Endothelial cell (in vitro differentiated cells): ENCODE measurements at places on chromosomes 2 and 18.

DNA sequence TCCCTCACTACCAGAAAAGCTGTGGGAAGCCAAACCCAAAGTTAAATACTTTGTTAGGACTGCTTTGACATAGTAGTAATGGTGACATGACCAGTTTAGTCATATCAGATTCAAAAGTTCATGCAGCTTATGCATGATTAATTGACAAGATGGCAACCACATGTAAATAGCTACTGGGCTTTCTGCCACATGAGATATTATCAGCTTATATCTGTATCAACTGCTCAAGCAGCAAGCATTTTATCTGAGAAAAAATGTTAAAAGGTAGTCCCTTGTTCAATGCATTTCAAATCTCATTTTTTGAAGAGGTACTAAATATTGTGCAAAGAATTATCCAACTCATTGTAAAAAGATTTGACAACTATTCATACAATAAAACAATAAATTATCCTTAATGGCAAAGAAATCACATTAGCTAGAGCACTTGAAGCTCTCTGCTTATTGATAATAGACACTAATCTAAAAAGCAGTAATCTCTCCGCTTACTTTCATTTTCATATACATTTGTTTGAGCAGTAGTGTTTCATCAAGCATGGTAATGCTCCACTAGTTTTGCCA is 993.6 kb upstream of the NXPH2 start:
- no peak for DNase-seq

GRCh38 chr18:45833846-45834245 is 8.4 kb downstream of the SIGLEC15 start:
- DNase-seq = no peak

DNA sequence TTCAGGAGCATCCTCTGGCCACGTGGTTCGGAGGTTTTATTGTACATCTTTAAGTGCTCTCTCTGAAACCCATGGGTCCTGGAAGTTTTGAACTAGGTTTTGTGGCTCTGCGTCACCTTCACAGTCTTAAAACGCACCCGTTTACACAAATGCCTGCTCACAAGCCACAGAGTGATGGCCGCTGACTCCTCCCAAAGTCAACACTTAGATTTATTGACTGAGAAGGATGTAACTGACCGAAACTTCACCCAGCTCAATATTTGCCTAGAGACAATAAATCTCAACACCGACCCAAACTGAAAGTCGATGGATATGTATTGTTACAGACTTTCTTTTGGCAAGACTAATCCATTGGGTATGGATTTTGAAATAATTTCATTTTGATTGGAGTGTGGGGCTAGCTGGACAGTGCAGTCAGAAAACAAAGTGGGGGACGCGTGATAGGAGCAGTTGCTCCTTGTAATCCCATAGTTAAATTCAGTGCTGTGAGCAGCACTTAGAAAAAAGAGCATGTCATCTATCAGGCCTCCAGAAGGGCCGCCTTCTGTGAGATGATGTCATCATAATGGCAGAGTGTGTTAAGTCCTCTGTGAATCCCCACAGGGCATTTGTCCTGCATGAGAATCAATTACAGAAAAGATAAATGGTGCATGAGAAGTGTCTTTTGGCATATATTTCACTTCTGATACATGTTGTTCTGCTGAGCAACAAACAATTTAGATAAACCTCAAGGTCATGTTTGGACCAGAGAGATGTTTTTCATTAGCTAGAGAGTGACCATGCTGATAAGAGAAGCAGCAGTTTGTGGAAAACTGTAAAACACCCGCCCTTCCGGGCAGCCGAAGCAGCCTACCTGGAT is 183.7 kb downstream of the INO80D start:
- no peak for DNase-seq

DNA sequence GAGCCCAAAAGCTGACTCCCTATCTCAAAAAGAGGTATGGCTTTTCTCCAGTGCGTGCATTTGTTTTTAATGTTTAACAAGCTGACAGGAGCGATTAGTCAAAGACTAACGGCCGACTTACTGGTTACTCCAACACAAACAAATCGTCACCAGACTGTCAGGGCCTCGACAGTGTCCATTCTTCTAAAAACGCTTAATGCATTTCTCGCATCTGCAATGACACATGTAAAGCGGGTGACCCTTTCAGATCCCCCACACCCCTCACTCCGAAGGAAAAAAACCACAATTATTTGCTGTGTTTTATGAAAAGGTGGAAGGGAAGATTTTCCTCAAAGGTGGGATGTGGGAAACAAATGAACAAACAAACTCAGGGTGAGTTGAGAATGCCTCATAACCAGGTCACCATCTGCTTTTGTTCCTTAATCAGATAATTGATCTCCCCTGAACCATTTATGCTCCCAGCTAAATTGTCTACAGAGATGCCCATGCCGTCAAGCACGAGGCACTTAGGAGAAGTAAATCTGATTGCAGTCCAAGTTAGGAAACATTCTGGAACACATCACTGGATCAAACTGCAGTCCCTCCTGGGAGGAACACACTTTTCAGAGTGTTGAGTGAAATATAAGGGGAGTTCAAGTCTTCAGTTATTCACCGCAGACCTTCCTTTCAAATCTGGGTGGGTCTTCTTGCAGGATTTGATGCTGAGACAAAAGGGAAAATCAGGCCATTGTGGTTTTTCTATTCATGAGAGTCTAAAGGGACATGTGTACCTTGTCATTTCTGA is 340.8 kb downstream of the CMPK2 start:
- no peak for DNase-seq

GRCh38 chr2:1798115-1798784 is 53.9 kb upstream of the PXDN start:
- DNase-seq = no peak

DNA sequence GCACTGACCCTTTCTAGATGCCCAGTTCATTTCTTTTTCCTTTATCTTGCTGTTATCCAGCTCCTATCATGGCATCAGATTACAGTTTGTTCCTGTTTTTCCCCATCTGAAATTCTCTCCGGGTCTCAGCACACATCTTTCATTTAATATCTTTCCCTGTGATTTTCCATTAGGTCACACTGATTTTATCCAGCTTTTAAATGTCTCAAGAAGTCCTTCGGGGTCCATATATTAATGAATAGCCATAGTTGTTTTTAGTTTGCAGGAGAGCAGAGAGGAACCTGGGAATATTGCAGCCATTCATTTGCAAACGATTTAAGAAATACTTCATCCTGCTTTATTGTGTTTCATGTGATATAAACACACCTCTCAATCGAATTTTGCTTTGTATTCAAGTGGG is 374.2 kb downstream of the TDRD15 start:
- no peak for DNase-seq

DNA sequence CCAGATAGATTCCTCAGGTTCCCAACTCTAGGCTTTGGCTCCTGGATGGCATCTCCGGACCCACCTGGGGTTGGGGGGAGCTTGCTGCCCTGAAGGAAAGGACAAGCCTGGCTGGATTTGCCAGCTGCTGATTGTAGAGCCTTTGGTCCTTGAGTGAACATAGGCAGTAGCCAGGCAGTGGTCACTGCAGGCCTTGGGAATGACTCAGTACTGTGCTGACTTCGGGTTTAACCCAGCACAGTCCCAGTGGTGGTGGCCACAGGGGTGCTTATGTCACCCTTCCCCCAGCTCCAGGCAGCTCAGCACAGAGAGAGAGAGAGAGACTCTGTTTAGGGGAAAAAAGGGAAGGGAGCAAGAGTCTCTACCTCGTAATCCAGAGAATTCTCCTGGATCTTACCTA is 27.7 kb upstream of the ACTR2 start:
- no peak for DNase-seq

GRCh38 chr2:172177996-172178395 is 75.3 kb upstream of the DLX2 start:
- no peak for DNase-seq

- DNase-seq = peak; percentile 63
Observed at GRCh38 chr18:63578357-63578958, 8.7 kb upstream of the SERPINB13 start.

GRCh38 chr2:25685741-25686140 is 12.4 kb upstream of the DTNB start:
- DNase-seq = no peak

DNA sequence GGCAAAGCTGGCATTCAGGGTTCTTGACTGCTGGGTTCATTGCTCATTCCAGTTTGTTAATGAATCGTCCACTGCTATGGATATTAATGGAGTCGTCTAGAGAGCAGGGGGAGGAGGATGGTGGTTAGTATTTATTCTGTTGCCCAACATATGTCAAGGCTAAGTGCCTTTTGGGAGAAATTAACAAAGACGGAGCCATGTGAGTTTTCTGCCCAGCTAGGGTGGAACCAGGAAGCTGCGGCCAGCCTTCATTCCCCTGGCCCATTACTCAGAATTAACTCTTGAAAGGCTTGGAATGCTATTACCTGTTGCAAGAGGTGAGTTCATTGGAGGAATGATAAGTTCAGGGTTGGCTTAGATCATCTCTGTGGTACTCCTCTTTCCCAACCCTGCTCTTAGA is 19.3 kb downstream of the IGFBP2 start:
- DNase-seq = no peak

DNA sequence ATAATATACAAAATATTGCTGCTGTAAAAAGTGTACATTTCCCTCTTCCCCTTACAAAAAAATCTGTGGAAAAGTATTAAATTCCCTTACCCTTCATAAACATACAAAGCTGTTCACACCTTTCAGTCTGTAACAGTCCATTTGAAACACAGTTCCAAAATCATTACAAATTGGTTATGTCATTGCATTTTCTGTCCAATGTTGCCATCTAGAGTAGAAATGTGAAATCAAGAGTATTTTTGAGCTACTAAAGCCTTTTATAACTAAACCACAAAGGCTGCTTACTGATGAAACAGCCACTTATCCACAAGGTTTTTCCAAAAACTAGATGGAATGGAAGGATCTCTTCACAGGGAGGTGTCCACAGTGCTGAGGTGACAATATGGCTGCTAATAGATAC is 72.5 kb downstream of the SS18 start:
- DNase-seq = no peak

- no peak for DNase-seq
Observed at GRCh38 chr2:11967946-11968465, 221.6 kb downstream of the LPIN1 start.

GRCh38 chr18:46623541-46623940 is 33.5 kb downstream of the LOXHD1 start:
- DNase-seq = peak; percentile 53

- DNase-seq = no peak
Observed at GRCh38 chr2:160138406-160138805, 61.7 kb downstream of the ITGB6 start.

DNA sequence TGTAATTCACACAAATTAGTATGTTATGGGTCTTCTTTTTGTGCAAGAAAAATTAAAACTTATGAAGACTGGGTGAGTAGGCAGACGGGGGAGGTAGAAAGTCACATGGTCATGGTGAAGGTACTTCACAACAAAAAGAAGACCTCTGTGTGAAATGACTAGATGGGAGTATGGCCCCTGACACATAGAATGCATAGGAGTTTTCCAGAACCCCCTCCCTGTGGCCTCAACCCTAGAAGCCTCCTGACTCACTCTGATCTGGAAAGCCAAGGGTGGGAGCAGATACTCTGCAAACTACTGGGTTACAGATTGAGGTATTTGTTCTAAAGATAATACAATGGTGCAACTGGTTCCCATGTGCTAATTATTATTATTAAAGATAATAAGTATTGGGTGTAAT is 23.2 kb downstream of the SATB2 start:
- DNase-seq = no peak

- DNase-seq = no peak
Observed at GRCh38 chr18:7950380-7951136, 383.4 kb downstream of the PTPRM start.

GRCh38 chr2:584863-585823 is 92.1 kb downstream of the TMEM18 start:
- DNase-seq = no peak

- no peak for DNase-seq
Observed at GRCh38 chr2:55159037-55159651, 72.9 kb downstream of the CLHC1 start.

DNA sequence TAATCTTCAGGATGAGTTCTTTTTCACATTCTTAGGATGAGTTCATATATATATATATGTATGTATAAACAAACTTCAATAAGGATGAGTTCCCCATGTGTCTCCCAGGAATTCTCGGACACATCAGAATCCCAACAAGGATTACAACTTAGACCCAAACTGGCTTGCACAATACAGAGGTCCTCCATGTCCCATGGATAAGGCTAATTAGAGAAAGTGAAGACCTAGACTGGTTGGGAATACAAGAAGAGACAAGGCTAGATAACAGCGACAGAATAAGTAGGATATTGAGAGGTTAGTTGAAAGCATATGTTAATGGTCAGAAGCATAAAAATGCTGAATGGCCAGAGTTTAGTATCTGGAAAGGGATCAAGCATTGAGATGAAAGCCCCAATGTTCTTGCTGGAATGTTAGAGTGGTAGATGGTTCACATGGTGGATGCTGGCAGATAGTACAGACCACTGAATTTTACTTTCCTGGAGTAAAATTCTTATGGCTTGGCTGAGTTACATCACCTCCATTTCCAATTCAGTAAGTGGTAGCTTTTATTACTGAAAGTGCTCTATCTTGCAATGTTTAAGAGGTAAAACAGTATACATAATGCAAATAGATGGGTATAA is 154.9 kb upstream of the EPHA4 start:
- DNase-seq = no peak

DNA sequence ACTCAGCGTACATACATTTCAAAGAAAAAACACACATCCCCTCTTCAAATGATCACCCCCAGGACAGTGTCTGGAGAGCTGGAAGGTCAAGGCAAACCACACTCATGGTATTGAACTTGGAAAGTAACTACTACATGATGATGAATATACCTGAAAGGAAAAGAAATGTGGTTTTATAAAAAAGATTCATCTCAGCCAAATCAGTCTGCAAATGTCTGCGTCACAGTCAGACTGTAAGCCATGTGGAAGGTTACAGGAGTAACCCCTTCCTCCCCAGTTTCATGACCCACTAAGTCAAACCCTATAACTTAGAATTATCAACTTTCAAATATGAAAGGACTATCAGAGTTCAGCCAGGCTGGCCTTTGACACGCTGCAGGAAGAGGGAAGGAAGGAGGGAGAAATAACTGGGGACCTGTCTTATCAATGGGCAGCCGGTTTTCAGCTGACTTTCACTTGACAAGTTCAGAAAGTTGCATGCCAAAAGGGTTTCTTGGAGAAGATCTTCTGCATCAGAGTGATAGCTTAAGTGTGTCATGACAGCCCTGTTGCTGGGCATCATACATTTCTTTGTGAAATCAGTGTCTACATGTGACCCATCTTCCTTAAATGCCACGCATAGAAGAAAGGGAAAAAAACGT is 7.0 kb upstream of the BMP10 start:
- DNase-seq = no peak

DNA sequence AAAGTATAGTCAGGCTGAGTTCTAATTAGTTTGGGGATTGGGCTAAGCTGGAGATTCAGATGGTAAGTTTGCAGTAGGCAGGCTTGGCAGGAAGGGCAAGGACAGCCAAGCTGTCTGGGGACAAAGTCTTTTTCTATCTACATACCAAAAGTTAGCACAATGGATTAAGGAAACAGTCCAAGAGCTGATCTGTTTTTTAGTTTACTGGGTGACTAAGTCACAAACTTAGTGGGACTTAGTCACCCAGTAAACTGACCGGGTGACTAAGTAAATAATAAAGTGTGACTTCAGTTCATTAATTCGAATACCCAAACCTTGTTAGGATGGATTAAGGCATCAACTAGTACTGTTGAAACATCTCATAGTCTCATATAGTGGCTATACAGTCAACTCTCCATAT is 1386.0 kb upstream of the CELF4 start:
- no peak for DNase-seq

GRCh38 chr2:104504331-104505073 is 349.4 kb upstream of the POU3F3 start:
- DNase-seq = no peak
